ENCODE measurements at places on chromosomes 2 and 18.

DNA sequence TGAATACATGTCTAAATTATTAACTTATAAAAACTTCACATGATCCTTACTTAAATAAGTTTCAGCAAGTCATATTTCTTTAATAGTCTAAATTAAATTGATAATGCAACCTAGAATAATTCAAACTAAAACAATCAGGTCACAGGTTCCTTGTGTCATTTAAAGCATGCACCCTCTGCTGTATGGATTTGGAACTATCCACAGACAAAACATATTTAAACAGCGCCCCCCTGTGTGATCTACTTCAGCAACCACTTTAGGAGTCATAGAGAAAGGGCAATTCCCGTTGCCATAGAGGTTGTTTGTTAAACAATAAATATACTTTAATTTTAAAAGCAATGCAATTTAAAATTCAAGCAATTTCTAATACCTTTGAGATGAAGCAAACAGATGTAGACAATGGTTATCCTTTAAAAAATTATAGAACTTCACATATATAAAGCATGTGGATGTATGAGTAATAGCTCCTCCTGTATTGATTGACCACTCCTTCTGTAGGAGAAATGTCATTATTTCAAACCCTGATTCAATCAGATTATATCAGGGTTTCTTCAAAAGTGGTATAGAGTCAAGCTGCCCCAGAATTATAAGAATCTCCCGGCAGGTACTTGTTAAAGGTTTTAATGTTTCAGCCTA is 21.2 kb downstream of the GRB14 start:
- DNase-seq: no peak

DNA sequence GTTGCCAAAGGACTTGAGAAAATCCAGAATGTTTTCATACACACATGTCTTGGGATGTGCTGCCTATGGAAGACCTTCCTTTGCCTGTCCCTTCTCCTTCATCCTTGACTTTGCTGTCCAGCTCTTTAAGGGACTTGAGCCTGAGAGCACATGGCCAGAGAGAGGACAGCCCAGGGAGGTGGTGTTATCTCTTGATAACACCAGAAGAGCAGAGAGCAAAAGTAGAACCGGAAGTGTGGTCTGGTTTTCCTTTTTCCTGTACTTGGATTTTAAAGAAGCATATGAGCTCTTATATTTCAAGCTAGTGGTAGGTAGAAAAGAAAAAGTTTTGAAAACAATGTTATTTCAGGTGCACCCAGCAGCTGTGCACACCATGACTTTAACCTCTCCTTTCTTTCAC is 94.1 kb upstream of the ZNF532 start:
- no peak for DNase-seq

GRCh38 chr2:20592106-20593071 is 58.5 kb downstream of the HS1BP3 start:
- no peak for DNase-seq

DNA sequence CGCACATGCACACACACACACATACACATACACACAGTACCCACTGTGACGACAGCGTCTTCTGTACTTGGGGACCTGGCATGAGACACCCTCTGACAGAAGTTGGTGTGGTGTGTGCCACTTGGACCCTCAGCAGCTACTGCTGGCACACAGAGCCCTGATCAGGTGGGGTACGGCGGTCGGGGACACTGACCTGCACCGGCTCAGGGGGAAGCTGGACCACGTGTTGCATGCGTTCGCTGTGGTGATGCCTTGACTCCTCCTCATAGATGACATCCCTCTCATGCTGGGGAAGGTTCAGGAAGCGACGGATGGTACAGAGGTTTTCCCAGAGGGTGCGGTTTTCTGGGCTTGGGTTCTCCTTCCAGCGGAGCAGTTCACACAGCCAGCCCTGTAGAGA is 149.2 kb downstream of the SATB2 start:
- no peak for DNase-seq

- no peak for DNase-seq
Observed at GRCh38 chr2:215137329-215137686, 1.1 kb downstream of the ABCA12 start.

- no peak for DNase-seq
Observed at GRCh38 chr2:84175340-84175739, 283.7 kb downstream of the SUCLG1 start.

- DNase-seq: no peak
Observed at GRCh38 chr18:57659460-57660102, 37.9 kb upstream of the NARS1 start.

DNA sequence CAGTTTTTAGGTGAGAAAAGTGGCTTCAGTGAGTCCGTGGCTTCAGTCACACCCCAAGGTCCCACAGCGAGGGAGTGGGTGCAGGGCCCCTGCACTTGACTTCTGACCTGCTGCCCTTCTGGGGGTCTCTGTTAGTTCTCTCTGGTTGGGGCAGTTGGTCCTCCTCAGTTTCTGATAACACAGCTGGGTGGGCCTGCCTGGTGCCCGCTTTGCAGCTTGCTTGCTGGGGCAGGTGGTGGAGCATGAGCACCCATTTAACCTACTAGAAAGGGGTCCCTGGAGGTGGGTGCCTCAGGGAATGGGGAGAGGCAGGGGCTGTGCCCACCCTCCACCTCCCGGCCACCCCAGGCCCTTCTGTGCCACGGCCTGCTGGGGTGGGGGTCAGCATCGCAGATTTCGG is 83.2 kb downstream of the ASB1 start:
- no peak for DNase-seq

GRCh38 chr2:234978466-234979203 is 26.8 kb downstream of the SH3BP4 start:
- no peak for DNase-seq

DNA sequence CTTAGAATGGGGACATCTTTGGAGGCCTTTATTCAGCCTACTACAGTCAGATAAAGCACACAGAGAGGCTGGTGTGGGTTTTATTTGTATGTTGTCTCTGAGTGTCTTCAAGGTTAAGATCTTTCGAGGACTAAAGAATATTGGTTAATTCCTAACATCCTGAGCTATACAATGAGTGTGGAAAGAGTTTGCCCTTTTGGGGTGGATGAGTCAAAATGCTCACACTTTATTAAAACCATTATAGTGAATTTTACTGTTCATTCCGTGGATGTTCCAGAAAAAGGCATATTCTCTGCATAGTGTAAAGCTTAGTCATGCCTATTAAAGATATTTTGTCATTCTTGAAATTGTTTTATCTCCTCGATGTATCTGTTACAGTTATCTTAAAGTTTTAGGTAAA is 29.1 kb upstream of the SLC38A11 start:
- no peak for DNase-seq

- no peak for DNase-seq
Observed at GRCh38 chr2:69943843-69944525, 17.4 kb downstream of the ASPRV1 start.

GRCh38 chr18:42583283-42583731 is 532.2 kb downstream of the RIT2 start:
- no peak for DNase-seq

DNA sequence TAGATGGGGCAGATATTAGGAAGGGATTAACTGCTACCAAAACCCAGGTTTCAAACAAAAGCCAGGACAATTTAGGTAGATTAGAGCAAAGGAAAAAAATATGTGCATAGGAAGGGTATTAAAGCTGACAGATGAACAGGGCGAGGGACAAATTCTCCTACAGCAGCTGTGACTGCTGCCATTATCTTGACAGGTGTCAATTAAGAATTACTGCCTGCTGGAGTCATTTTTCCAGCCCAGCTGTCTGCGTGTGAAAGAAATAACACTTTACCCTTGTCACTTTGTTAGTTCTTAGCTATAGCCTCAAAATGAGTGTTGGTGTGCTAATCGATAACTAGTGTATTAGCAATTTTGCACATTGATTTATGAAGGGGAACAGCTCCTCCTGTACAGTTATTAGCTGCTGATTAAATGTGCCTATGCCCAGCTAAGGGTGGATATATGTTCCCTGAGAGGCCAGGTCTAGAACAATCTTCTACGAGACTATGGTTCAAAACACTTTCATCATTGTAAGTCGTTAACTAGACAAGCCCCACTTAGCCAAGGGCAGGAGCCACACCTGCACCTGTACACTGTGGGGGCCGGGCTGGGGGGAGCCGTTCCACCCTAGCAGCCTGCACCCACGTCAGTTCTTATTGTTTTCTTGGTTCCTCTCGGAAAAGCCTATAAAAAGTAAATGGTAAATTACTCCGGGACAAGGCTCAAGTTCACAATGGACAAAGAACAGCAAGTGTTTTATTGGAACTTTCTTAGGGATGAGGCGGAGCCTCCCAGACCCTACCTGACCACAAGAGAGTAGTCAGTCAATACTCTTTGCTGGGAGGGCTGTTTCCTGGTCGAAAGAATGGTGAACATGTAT is 7.7 kb downstream of the TSHZ1 start:
- no peak for DNase-seq

- DNase-seq: no peak
Observed at GRCh38 chr2:10990561-10991111, 78.9 kb downstream of the KCNF1 start.

DNA sequence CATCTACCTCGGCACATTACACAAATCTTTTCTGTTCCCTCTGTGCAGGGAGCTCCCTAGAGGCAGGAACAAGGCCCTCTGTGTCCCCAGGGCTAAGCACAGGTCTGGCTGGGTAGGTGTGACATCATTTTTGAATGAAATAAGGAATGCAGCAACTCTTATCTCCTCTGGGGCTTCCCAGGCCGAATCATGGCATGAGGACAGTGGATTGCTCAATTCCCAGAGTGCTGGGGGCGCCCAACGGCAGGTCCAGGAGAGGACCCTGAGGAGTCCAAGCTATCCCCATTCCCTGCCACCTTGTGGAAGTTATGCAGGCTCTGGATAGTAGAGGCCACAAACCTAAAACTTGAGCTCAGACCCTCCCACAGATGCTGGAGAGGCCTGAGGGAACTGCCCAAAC is 158.0 kb upstream of the RAB6C start:
- no peak for DNase-seq

GRCh38 chr2:191389288-191389687 is 144.1 kb downstream of the MYO1B start:
- DNase-seq: no peak

DNA sequence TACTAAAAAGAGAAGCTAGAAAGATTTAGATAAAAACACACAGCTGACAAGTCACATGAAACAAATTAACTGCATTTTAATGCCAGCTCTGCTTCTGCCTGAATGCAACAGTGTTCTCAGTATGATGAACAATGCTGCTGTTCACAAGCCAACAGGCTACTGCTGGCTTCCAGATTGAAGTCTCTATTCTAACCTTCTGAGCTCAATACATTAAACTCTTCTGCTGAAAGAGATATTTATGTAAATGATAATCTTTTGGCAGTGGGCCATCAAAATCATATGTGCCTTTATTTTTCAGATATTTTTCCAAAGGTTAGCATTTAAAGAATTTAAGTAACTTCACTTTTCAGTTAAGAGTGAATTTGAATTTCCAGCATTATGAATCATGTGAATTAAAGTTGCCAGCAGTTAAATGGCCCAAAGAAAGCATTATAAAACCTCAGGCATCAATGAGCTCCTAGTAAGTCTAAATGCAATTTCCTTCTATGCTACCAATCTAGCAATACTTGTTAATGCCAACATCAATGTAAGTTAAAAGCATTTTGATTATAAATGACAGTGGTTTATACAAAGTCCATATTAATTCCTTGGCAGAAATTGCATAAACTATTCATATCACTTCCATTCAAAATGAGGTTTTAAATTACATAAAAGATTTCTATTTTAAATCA is 72.4 kb downstream of the ID2 start:
- no peak for DNase-seq

DNA sequence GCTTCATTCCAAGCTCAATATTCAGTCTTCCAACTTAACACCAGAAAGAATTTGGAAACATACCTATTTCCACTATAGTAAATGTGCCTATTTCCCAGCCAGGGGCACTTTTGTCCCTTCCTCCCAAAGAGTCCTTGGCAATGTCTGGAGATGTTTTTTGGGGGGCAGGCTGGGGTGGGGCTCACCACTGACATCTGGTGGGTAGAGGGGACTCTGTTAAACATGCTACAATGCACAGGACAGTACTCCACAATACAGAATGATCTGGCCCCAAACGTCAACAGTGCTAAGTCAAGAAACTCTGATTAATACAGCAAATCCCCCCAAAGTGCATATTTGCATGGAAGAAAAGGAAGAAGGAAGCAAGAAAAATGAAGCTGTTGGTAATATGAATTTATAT is 61.7 kb downstream of the SMIM21 start:
- DNase-seq: no peak

DNA sequence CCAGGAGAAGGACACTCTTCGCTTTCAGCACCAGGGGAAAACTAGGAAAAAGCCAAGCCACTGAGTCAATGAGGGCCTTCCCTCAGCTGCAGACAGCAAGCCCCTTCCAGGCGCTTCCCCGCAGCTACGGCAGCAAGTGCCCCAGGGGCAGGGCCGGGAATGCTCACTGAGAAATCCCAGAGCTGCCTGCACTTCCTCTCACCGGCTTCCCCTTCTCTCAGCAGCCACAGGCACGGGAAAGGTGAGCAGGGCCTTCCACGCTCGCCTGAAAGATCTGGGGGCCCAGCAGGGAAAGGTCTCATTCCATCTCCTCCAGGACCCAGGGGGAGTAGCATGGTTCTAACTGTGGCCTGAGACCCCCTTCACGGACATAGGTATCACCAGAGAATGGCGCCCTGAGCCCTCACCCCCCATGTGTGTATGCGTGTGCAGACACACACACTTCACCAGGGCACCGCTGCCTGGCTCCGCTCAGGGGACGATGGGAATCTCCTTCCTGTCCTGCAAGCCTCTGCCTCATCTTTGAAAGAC is 29.6 kb upstream of the FOSL2 start:
- DNase-seq: no peak

GRCh38 chr2:195899226-195899625 is 169.4 kb downstream of the DNAH7 start:
- no peak for DNase-seq

DNA sequence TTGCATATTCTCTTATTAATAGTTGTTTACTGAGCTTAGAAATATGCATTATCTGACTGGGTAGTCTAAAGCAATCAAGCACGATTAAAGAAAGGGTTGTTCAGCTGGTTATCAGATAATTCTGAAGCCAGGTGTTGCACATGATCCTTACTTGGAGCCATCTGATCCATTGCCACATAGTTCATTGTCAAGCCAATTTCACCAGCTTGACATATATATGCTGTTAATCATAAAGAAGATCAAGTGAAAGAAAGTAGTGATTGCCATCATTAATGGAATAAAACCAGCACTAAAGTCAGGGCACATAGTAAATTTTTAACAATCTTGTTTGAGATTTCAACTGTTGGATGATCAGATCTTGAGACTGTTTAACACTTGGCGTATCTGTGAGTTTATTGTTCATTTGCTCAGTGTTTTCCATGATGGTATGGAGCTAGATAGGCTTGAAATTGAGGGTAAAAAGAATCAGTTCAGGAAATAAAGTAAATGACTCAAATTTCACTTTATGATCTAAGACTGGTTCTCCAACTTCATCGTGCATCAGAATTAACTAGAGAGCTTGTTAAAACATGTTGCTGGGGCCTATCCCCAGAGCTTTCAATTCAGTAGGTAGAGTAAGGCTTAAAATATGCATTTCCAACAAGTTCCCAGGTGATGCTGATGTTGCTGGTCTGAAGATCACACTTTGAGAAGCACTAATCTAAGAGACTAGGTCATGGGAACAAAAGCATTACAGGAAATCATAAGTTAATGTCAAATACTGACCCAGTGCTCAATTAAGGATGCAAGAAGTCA is 539.6 kb downstream of the SATB2 start:
- DNase-seq: no peak

Data from GM12891 (cell line).